ENCODE measurements at places on chromosomes 5 and 9. TPM values are rescaled to one million over a fixed set of nuclear protein-coding genes. Genes with fewer than 3 reads are reported as not detected.

Gene CAVIN4
- 1.3 TPM for total RNA-seq

Gene NR4A3
- total RNA-seq = 3.8 TPM

Gene IL17B
- not detected for total RNA-seq

Gene SPATA31D4
- not detected for total RNA-seq

Gene WNK2
- 0.35 TPM for total RNA-seq

Gene PDE8B
- total RNA-seq = 4.9 TPM

Gene STPG3
- total RNA-seq = not detected

Gene GPX8
- 9.5 TPM for total RNA-seq

Gene CCDC192
- total RNA-seq = not detected

Gene CHSY3
- 5.7 TPM for total RNA-seq

Gene ARAP3
- total RNA-seq = 42.4 TPM

Gene SLC4A9
- 0.23 TPM for total RNA-seq

Gene IPO11
- total RNA-seq = 31.2 TPM

Gene TSSK1B
- total RNA-seq = not detected

Gene CER1
- total RNA-seq = not detected

Gene CDH10
- total RNA-seq = not detected

Gene PAEP
- not detected for total RNA-seq

Gene NMUR2
- total RNA-seq = 2.1 TPM

Gene LCN12
- 2.6 TPM for total RNA-seq

Gene IL13
- not detected for total RNA-seq

Gene ENTREP1
- total RNA-seq = 34.9 TPM

Gene SIT1
- 2.2 TPM for total RNA-seq

Gene NFIB
- 99.4 TPM for total RNA-seq

Gene CDHR2
- 0.35 TPM for total RNA-seq

All from upper lobe of right lung (tissue), 1 donor.